Dermis blood vessel endothelial cell (primary cell): ENCODE measurements at places on chromosomes 5 and 9. TPM values are rescaled to one million over a fixed set of nuclear protein-coding genes. Genes with fewer than 3 reads are reported as not detected.

SNAPC4 gene
- 10.2 and 12.6 TPM in 2 replicates for total RNA-seq

FRMPD1 gene
- total RNA-seq = not detected in 2 replicates

OTULIN gene
- total RNA-seq = 26.3 and 31.0 TPM in 2 replicates

SAPCD2 gene
- total RNA-seq = 6.0 and 36.3 TPM in 2 replicates

RABL6 gene
- total RNA-seq = 69.1 and 95.8 TPM in 2 replicates

IFNK gene
- not detected in 2 replicates for total RNA-seq

GARNL3 gene
- total RNA-seq = 2.4 and 3.4 TPM in 2 replicates
